ENCODE measurements at places on chromosomes 1 and 21.

- DNase-seq, result no peak
These were observed 34.2 kb downstream of the VWA5B1 start for GRCh38 chr1:20324704-20325406.

DNA sequence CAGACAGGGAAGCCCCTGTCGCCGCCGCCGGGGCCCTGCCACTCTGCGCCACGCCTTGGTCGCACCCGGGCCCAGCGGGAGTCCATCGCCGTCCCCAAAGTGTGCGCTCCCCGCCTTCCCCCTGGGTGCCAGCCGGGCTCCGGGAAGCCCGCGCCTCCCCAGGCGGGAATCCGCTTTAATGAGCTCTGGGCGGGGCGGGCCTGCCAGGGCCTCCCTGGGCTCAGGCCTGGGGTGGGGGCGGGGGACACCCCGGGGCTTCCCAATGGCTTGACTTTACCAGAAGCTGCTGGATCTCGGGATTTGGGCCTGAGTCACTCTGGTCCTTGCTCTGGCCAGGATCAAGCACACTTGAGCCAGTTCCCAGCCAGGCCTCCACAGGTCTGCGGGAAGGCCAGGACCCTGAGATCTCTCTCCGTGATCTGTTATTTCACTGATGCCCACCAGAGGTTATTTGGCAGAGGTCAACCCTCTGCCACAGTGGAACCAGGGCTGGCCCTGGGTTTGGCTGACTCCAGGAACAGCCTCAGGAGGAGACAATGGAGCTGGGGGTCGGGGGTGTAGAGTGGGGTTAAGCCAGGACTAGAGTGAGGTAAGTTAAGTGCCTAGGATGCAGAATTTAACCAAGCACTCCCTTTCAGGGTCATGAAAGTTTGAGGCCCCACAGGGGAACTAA is 178.4 kb upstream of the EDN2 start:
- no peak for DNase-seq

- no peak for DNase-seq
These were observed 51.7 kb downstream of the TLCD4 start for GRCh38 chr1:95168761-95169351.

- no peak for DNase-seq
These were observed 1048.4 kb downstream of the NCAM2 start for GRCh38 chr21:22046576-22046975.

- no peak for DNase-seq
These were observed 24.2 kb downstream of the CAPZB start for GRCh38 chr1:19461220-19461554.

GRCh38 chr1:107594536-107594935 is 370.4 kb downstream of the VAV3 start:
- no peak for DNase-seq
